ENCODE measurements at places on chromosomes 16 and 17.

DNA sequence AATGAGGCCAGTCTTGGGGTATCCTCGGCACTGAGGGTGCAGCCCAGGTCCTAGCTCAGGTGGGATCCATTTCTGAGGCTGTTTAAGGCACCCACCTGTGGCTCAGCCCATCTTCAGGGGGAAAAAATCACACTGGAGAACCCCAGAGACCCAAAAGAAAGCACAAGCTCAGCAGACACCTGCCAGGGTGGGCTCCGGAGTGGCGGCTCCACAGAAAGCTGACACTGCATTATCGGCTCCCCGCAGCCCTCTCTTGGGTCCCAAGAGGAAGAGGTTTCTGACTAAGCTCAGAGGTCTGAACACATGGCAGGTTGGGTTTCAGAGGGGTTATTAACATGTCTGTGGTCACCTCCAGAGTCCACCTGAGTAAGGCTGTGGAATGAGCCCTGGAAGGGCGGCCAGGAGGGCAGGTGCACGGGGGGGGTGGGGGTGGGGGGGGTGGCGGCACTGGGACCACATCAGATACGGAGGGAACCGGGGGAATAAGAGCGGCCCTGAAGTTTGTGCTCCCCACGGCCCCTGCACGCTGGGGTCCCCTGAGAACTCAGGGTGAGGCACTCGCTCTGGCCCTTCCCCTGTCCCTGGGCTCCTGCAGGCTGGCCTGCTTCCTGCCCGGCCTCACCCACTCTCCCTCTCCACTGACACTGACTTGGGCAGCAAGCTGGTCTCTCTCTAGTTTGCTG is 79.5 kb downstream of the TIMM22 start:
- no peak for DNase-seq

GRCh38 chr17:81924557-81925532 is 2.7 kb downstream of the MAFG start:
- no peak for DNase-seq

- DNase-seq: no peak
Observed at GRCh38 chr17:76598004-76598439, 12.4 kb upstream of the ST6GALNAC2 start.

DNA sequence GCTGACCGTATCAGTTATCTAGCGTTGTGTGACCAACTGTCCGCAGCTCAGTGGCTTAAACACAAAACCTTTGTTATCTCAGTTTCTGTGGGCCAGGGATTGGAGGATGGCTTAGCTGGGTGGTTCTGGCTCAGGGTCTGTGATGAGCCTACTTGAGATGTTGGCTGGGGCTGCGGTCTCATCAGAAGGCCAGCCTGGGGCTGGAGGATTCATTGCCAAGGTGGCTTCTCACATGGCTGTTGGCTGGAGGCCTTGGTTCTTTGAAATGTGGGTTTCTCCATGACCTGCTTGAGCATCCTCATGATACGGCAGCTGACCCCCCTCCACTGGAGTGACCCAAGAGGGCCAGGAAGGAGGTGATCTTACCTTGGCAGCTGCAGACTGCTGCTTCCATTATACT is 16.7 kb downstream of the GSE1 start:
- no peak for DNase-seq

DNA sequence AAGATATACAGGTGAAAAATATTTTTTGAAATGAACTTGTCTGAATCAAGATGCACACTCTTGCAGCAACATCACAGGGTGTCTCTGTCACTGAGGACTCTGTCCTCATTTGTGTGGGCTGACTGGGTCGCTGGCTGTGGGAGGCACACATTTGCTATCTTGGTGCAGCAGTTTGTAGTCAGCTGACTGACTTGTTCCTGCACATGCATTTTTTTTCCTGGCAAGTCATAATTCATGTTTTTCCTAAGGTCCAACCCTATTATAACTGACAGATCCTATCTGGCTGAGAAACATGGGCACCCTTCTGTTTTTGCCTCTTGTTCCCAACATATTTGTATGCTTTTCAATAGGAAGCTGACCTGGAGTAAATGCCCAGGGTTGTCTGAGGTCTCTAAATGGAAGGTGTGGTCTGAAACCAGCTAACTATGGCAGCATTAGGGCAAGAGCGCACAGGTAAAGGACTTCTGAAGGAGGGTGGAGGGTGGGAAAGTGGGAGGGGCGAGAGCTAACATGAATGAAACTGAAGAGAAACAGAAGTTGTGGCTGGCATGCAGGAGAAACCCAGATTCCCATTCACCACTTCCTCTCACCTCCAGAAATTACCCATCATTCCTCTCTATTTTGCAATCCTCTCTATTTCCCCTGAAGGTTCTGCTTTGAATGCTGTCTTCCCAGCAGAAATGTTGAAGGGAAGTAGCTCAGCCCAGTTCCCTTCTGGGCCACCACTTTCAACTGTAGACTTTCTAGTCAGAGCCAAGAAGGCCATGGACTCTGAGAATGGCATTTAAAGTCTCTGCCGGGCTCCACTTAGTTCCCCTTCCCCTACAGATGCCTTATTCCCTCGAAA is 166.1 kb downstream of the PRKCA start:
- DNase-seq: no peak

- DNase-seq: no peak
Observed at GRCh38 chr17:1029196-1029921, 32.4 kb downstream of the TIMM22 start.

Measured in stimulated activated CD4-positive, alpha-beta T cell treated with anti-CD3 and anti-CD28 coated beads, Interleukin-2, amount 100 ng/mL, for 24 hours (primary cell).